ENCODE measurements at places on chromosomes 4 and X.

DNA sequence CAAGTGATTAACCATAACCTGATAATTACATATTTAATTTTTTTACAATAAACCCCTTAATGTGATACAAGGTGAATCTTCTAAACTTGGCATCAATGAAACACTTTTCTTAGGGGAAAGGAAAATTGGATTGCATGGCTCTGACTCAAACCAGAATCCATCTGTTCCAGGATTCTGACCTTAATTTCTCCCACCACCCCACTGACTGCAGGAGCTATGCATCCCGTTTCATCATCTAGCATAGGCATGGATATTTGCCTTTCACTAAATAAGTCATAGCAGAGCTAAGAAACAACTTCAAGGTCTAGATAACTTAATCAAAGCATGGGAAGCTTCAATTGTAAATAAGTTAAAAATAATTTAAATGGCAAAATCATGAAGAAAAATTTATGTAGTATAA lies 156.3 kb downstream of the BTC start:
- DNase-seq = no peak

DNA sequence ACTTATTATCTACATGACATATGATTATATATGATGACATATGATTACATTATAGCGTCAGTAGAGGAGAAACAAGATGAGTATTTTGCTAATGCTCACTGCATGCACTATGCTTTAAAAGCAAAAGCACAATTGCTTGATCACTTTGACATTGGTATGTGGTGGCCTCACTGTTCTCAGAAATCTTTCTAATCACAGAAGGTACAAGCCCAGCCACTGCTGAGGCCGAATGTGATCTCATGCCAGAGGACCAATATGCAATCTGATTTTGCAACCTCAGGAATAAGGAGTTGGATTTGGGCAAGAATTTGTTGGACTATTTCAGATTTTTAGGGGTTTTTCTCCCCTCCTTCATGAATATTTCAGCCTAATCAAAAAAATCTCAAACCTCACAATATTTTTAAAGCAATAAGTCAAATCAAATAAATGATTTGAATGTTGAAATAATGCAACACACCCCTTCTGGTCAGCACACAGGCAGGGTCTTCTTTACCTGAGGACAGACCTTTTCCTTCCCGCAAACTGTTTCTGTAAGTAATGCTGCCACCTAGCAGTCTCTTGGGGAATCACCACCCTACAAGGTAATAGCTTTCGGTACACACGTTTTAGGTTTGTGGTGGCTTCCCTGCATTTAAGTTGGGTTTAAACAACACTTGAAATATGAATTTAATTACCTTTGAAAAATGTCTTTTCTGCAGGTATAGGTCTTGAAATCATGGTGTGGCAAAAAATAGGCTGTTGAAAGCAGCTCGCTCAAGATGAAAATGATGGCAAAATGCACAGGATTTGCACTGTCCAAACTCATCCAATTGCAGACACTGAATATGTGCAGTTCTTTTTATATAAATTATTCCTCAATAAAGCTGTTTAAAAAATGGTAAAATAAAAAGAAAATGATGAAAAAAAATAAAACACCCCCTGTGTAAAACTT lies 4.8 kb upstream of the CXCL13 start:
- DNase-seq = peak; percentile 38

DNA sequence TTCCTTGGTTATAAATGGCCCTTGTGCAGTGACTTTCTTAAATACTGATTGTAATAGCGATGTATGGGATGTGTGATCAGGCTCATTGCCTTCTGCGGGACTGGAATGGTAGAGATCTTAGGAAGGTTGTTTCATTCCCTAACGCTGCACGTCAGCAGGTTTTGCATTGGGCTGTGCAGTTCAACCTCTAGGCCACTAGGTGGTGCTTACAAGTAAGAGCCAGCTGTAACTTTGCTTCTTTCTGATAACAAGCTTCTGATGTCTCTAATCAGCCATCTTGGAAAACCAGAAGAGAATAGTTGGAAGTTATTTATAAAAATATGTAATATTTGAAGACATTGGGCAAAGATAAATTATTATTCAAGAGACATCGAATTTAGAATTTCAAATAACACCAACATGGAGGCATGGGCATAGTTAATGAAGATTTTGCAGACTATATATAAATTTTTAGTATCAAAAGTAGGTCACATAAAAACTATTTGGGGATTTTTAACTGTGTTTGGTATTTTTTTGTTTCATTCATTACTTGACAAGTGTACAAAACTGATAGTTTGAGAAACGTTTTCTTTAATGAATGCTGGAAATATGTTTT lies 339.7 kb upstream of the PCDH7 start:
- peak; percentile 61 for DNase-seq

GRCh38 chr4:1887052-1887451 lies 15.9 kb downstream of the NSD2 start:
- no peak for DNase-seq

DNA sequence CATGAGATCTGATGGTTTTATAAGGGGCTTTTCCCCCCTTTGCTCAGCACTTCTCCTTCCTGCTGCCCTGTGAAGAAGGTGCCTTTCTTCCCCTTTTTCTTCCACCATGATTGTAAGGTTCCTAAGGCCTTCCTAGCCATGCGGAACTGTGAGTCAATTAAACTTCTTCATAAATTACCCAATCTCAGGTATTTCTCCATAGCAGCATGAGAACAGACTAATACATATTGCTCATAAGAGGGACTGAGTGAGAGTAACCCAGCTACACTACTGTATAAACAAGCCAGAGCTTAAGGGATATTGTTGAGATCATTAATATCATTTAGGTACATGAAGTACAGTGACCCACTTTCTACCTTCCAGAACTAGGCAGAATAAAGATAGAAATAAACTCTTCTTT lies 102.9 kb downstream of the TEX13A start:
- DNase-seq = no peak

GRCh38 chr4:184896868-184897715 lies 71.3 kb upstream of the ACSL1 start:
- no peak for DNase-seq

GRCh38 chr4:82721819-82722423 lies 76.7 kb downstream of the SCD5 start:
- peak; percentile 38 for DNase-seq

DNA sequence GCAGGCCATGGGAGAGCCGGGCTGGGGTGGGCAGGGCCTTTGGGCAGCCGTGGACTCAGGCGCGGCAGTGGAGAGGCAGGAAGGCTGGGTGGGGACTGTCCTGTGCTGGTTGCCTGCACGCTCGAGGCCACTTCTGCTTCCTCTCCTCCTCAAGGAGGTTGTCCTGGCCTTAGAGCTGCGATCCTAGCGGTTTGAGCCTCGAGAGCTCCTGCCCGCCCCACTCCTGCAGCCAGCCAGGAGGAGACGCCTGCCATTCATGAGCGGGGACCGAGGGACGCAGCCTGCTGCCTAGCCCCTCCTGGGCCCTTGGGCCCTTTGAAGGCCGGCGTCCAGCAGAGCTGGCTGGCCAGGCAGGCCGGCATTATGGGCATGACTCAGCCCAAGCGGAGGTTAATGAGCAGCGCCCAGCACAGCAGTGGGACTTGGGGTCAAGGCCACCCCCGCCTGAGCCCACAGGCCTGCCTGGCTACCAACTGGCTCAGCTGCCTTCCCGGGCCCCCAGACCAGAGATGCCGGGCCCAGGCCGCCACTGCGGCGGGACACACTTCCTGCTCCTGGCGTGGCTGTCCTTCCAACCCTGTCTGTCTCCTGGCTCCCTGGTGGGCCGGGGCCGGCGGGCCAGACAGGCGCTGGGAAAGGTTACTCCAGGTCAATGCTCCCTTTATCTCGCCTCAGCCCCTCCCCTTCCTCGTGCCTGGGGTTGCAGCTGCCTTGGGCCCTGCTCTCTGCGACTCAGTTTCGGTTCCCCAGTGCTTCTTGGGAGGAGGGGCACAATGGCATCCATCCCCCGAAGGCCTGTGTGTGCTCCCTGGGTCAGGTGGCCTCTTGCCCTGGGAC lies 1.8 kb downstream of the ABCD1 start:
- peak; percentile 57 for DNase-seq

GRCh38 chrX:119189595-119189994 lies 46.5 kb upstream of the PGRMC1 start:
- no peak for DNase-seq

GRCh38 chr4:188879598-188879997 lies 740.4 kb downstream of the TRIML1 start:
- no peak for DNase-seq

DNA sequence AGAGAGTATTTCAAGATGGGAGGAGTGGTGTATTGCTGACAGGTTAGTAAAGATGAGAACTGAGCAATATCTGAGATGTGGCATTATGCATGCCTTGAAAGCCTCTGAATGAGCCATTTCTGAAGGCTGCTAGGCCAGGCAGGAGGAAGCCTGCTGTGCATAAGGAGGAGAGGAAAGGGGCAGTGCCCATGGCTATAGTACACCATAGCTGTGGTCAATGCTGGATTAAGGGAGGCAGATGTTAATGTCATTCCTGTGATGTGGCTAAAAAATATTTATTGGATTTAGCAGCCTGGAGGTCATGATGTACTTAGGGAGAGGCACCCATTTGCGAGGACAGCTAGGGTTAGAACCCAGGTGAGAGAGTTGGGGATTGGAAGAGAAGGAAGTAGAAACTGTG lies 130.0 kb upstream of the LNX1 start:
- no peak for DNase-seq

- DNase-seq = no peak
Observed at GRCh38 chr4:3708103-3708510, 58.1 kb upstream of the ADRA2C start.

DNA sequence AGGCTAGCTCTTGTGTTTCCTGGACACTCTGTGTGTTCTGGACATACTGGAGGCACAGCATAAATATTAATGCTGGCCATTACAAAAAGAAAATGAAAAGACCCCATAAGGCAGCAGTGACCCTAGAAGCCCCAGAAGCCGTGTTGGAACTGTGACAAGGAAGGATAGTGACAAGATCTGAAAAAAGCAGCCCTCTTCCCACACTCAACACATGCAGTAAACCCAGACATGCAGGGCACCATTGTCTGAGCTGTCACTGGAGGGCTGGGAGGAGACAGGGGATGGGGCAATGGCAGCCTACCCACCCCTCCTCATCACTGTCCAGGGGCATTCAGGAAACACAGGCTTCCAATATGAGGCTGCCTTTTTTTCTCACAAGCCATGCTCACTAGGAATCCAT lies 6.5 kb downstream of the TRIM2 start:
- DNase-seq = no peak

DNA sequence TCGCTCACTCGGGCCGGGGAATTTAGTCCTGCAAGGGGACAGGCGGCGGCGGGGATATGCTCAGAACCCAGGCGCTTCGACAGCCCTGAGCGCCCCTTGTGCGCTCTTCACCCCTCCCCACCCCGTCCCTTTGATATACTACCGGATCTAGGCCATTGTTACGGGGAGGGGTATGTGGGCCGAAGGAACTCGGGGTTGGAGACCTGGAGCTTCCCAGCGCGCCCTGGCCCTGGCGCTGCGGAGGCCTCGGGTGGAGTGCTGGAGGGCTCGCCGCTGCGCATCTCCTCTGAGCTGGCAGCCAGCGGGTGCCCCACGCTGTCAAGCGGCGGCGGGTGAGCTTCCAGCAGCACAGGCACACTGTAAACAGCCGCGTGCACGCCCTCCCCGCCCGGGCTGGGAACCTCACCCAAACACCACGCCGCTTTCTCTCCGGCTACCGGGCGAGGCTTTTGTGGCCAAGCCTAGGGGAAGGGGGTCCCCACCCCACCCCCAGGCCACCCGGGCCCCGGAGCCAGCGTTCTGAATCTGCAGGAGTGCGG lies 54.5 kb upstream of the BCOR start:
- DNase-seq = no peak

- no peak for DNase-seq
Observed at GRCh38 chr4:161762796-161763195, 401.0 kb downstream of the FSTL5 start.

- DNase-seq = no peak
Observed at GRCh38 chrX:150357790-150358189, 5.3 kb upstream of the MAMLD1 start.

GRCh38 chr4:41256740-41257256 lies at the start of gene UCHL1:
UCHL1 (plus strand) TSS chr4:41256928; CDS start chr4:41256977, 49 bp downstream.
- peak; percentile 86 for DNase-seq

DNA sequence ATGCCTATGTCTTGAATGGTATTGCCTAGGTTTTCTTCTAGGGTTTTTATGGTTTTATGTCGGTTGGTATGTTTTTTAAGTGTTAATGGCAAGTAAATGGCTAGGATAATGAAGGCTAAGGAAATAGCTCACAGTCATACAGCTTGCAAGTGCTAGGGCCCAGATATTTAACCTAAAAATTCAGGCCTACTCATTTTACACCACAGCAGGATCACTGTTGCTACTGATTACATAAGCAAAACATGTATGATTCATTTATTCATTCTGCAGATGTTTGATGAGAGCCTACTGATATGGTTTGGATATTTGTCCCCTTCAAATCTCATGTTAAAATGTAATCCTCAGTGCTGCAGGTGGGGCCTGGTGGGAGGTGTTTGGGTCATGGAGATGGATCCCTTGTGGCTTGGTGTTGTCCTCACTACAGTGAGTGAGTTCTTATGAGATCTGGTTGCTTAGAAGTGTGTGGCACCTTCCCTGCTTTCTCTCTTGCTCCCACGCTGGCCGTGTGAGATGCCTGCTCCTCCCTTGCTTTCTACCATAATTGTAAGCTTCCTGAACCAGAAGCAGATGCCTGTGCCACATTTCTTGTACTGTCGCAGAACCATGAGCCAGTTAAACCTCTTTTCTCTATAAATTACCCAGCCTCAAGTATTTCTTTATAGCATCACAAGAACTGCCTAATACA lies 175.5 kb downstream of the MAPK10 start:
- no peak for DNase-seq

DNA sequence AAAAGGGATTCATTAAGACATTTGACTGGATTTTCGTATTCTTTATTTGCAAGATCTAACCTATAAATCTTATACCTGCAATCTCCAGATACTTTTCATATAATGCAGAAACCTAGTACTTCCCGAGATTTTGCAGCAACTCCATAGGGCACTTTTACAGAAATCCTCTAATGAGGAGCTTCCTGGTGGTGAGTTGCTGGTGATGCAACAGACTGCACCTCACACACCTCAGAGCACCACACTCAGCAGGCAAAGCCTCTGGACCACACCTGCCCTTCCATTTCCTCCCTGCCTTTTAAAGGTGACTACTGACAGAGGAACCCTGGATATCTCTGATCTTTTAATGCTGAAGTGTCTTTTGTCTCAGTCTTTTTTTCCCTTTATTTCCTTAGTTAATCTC lies 289.4 kb downstream of the TRAM1L1 start:
- no peak for DNase-seq

GRCh38 chrX:13369256-13370030 lies 49.6 kb upstream of the ATXN3L start:
- DNase-seq = peak; percentile 77
